LoVo (cell line): ENCODE measurements at places on chromosomes 2 and 18.

DNA sequence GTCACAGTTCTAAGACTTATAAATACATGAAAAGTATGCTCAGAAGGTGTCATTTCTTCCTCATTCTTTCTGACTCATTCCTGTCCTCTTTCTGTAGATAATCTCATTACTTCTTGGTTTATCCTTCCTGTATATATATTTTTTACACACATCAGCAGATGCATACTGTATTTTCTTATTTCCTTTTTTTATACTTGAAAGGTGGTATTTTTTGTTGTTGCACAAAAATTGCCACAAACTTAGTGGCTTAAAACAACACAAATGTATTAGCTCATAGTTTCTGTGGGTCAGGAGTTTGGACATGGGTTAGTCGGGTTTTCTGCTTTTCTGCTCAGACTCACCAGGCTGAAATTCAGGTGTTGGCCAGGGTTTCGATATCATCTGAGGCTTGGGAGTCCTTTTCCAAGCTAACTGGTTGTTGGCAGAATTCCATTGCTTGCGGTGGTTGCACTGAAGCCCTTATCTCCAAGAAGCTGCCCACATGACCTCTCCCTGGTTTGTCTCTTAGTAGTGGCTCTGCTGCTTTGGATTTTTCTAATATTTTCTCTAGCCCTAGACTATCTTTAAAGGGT lies 162.6 kb downstream of the FMNL2 start:
- DNase-seq, result peak; percentile 88

DNA sequence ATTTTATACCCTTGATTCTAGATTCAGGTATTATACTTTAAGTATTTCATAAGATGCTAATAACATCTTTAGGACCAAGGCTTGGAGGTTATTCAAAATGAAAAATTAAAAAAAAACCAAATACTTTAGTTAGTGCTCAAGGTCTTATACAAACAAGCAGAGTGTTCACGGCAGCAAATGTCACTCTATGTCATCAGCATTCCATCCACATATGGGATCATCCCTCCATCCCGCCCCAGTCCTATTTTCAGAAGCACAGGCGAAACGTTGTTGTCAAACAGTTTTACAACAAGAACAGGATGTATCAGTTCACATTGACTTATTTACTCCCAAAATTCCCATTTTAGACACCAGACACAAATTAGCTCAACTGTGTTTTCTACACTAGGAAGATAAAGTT lies 83.7 kb downstream of the DSEL start:
- DNase-seq, result no peak

- DNase-seq, result no peak
Observed at GRCh38 chr18:39842366-39842914, 2112.6 kb upstream of the PIK3C3 start.

DNA sequence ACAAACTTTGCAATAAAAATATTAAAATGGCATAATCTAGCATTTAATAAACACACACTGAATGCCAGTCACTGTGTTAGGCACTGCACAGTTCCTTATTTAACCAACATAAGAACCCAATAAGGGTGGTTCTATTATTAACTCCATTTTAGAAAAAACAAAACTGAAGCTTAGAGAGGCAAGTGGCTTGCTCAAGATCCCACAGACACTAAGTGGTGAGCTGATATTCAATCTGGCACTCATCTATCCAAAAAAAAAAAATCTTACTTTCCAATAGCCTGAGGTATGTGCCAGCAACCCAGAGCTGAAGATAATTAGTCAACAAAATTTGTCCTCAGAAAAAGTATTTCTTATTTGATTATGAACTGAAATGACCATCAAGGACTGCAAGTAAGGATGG lies 799 bp downstream of the CYTIP start:
- no peak for DNase-seq

GRCh38 chr2:28356095-28356911 lies 36.4 kb upstream of the FOSL2 start:
- DNase-seq, result peak; percentile 73

DNA sequence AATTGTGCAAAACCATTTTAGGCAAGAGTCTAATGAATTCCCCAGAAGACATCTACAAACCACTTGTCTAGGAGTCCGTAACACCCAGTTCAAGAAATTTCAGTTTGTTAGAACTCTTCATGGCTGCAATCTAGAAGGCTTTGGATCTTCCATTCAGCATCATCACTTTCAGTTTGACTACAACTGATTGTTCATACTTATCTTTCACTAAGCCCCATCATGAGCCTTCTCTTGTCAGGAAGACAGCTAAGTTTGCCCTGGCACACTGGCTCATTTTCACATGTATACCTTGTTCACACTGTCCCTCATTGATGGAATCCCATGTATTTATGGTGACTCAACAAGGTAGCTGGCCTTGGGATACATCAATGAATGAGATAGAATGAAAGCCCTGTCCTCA lies 898.4 kb upstream of the CELF4 start:
- no peak for DNase-seq

- no peak for DNase-seq
Observed at GRCh38 chr2:136230464-136230863, 112.5 kb upstream of the CXCR4 start.

DNA sequence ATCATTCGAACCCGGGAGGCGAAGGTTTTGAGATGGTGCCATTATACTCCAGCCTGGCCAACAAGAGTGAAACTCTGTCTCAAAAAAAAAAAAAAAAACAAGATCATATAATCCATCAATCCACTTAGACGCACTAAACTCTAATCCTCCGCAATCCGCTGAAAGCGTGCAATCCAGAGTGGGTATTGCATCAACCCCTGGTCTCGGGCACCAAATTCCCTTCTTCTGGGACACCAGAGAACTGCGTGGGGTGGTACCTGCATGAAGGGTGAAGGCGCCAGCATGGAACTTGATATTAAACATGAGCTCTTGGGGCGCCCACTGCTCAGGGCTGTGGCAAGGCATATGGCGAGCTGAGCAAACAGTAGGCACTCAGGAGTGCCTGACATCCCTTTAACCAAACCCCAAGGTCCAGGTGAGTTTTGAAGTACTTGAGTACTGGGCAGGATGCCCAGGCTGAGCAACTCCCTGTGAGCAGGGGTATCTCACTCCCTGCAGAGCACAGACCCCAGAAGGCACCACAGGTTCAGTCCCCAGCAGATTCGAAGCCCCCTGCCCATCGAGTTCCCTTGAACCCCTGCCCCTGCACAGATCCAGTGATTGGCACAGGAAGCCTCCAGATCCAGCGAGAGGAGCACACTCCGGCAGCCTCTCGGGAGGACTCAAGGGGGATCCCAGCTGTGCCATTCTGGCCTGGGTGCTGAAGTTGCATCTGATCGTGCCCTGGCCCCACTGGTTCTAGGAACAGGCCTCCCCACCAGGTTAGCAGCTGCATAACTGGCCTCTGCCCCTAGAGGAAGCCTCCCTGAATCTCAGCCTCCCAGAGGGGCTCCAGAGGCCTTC lies 8.0 kb downstream of the ALPI start:
- no peak for DNase-seq

DNA sequence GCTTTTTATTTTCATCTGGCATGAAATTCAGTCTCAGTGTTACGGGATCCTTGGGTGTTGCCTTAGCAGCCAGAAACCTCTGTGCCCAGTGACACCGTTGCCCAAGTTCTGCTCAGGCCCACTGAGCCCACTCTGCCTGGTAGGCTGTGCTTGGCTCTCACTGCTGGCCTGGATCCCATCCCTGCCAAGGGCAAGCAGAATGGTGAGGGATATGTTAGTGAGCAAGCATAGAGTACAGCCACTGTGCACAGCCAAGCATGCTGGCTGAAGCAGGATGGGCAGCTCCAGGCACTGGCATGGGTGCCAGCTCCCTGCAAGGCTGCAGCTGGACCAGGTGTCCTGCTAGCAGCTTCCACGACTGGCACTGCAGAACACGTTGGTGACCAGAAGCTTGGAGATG lies 194.7 kb upstream of the TFPI start:
- DNase-seq, result no peak

- DNase-seq, result no peak
Observed at GRCh38 chr2:148876595-148877402, 1.8 kb downstream of the KIF5C start.

GRCh38 chr2:158731386-158731785 lies 63.7 kb upstream of the DAPL1 start:
- no peak for DNase-seq

DNA sequence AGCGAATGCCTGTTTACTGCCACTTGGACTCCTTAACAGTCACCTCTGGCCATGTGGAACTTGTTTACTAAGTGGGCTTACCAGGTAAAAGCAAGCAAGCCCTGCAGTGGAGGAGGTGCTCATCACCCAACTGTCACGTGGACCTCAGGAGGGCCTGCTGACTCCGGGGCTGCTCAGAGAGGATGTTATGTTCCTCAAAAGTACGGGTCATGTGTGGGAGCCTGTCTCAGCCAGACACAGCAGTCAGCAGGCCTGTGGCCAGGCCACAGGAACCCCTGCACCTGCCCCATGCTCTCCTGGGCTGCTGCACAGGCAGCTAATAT lies 36.2 kb downstream of the AMER3 start:
- DNase-seq, result no peak

DNA sequence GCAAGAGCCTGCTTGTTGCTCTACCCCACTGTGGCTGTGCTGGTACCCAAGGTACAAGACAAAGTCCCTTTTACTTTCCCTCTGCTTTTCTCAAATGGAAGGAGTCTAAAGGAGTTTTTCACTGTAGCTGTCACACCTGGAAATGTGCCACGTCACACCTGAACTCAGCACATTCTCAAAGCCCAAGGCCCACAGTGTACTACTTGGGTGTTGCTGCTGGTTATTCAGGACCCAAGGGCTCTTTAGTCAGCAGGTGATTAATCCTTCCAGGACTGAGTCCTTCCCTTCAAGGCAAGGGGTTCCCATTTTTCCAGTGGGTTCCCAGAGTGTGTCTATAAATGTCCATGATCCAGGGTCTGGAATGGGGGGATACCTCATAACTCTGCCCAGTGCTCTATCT lies 63.2 kb upstream of the STK39 start:
- DNase-seq, result no peak

DNA sequence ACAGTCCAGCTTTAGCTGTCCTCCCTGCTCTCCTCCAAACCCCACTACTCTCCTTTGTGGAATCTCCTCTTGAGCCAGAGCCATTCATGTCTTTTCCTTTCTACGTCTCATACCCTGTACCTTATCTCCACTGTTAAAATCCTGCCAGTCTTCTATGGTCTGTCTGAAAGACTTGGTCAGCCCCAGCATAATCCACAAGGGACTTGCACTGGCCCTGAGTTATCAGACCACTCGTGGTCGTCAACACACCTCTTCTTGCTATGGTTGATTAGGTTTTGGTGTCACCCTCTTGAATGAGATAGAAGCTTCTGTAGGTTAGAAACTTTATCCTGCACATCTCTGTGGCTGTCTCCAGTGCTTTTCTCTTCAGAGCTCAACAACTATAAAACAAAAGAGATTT lies 56.8 kb downstream of the MYO1B start:
- no peak for DNase-seq

GRCh38 chr2:98914713-98915580 lies 21.1 kb downstream of the CRACDL start:
- DNase-seq, result no peak

- DNase-seq, result no peak
Observed at GRCh38 chr18:1014951-1015624, 110.4 kb downstream of the ADCYAP1 start.

GRCh38 chr18:47036927-47037578 lies 1.6 kb upstream of the ELOA2 start:
- DNase-seq, result no peak

DNA sequence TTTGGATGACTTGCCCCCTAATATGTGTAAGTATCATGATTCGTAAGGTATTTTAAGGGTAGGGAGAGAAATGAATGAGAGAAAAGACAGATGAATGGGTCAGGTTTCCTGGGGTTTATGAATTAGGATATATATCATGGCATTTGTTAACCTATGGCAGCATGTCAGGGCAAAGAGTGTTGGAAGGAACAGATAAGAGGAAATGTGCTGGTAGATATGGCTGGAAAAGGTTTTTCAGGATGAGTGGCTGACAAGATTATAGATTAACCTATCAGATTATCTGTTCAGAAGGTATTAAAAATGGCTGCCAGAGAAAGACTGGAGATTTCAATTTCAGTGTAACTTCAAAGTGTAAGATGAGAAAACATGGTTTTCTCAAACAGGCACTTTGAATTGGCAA lies 67.8 kb downstream of the SRBD1 start:
- no peak for DNase-seq

DNA sequence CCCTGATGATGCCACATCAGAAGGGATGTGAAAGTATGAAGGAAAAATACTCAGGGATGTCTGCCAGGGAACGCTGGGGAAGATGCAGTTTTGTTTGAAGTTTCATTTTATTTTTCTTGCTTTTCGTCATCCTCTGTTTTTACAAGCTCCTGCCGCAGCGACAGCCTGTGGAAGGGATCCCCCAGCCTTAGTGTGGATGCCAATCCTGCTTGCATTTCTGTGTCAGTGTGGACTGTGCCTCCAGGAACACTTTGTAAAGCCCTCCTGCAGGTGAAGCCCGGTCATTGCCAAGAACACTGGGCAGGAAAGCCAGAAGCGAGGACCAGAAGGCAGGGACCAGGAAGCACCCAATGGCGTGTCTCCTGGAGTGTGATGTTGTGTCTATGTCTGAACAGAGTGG lies 234.3 kb downstream of the SEPTIN10 start:
- no peak for DNase-seq

DNA sequence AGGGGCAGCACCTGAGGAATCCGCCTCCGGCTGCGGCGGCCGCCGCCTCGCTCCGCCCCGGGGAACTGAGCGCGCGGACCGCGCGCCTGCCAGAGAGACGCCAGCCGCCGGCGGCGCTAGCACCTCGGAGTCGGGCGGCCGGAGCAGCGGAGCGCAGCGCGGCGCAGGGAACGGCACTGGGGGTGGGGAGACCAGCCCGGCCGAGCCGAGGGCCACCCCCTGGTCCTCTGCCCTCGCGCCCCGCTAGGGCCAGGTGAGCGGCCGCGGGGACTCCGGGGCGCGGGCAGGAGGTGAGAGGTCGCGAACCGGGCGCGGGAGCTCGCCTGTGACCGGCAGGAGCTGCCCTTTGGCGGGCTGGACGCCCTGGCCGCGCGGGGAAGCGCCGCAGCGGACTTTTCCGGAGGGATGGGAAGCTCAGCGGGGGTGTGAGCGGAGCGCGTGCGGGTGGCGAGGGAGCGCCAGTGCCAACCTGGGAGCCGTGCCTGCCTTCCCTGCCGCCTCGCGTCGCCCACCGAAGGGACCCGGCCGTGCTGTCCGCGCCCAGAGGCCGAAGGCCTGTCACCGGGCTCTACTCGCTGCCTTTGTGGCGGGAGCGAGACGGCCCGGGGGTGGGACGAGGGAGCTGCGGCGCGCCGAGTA lies at the start of gene GREB1L:
GREB1L (plus strand) TSS at position 92 of the 639 bp plus-strand sequence. CDS start 141,287 bp downstream, outside the sequence.
- DNase-seq, result no peak
